Esophagus muscularis mucosa (tissue), 4 donors: ENCODE measurements at places on chromosomes 3 and 15. TPM values are rescaled to one million over a fixed set of nuclear protein-coding genes. Genes with fewer than 3 reads are reported as not detected.

DNA sequence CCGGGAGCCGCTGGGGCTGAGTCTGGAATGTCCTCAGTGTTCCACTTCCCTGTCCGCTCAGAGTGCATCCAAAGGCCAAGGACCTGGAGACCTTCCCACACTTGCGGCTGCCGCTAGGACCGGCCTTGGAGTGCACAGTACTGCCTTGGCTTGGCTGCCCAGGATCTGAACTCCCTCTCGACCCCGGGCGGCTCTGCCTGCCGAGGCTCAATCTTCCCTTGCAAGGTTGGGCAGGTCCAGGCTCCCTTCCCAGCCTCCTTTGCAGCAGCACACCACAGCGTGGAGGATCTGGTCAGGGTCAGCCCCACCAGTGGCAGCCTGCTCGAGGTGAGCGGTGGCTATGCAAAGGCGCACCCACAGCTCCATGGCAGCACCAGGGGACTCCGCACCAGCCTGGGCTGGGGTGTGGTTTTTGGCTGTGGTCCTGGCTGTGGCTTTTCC, 69.2 kb downstream of the PLXNA1 start:
- no peak overlapping the region for H3K27ac ChIP-seq
- H3K4me3 ChIP-seq = no peak overlapping the region
- no peaks in the 10 kb centered on the region for H3K36me3 ChIP-seq
- peaks cover 3% of the 10 kb centered on the region for H3K27me3 ChIP-seq

- peaks cover 29% of the 10 kb centered on the region for H3K4me1 ChIP-seq
- no peak overlapping the region for H3K4me3 ChIP-seq
- no peak overlapping the region for H3K27ac ChIP-seq
Measured at GRCh38 chr3:185653949-185654757, 68.1 kb downstream of the SENP2 start.

DNA sequence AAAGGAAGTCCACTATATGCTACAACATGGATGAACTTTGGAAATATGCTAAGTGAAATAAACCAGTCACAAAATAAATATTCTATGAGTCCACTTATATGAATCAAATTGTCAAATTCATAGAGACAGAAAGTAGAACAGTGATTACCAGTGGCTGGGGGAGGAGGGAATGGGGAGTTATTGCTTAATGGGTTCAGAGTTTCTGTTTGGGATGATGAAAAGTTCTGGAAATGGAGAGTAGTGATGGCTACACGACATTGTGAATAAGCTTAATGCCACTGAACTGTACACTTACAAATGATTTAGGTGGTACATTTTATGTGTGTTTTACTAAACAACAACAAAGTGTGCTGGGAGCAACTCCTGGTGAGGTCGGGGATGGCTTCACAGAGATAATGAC, 38.1 kb downstream of the HOMER2 start:
- H3K4me3 ChIP-seq = no peak overlapping the region
- no peak for DNase-seq
- no peaks in the 10 kb centered on the region for H3K36me3 ChIP-seq
- H3K27ac ChIP-seq = no peak overlapping the region
- no peaks in the 10 kb centered on the region for H3K27me3 ChIP-seq

The MUC20 gene
- total RNA-seq = 6.8 TPM

- no peaks in the 10 kb centered on the region for H3K4me1 ChIP-seq
- H3K27me3 ChIP-seq = no peaks in the 10 kb centered on the region
- H3K27ac ChIP-seq = no peak overlapping the region
- DNase-seq = no peak
- H3K4me3 ChIP-seq = no peak overlapping the region
Measured at GRCh38 chr3:55964491-55964985, 477.4 kb upstream of the WNT5A start.

DNA sequence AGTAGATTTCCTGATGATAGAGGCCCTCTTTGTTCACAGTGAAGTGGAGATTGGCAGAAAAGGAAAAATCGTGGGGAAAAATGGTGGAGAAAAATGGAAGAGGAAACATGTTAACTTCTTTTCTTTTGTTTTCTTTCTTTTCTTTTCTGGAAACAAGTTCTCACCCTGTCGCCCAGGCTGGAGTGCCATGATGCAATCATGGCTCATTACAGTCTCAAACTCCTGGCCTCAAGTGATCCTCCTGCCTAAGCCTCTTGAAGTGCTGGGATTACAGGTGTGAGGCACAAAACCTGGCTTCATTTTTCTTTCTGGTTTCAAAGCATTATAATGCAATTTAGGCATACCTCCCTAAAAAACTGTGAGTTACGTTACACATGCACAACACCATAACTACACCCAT, 464.2 kb downstream of the MECOM start:
- no peak overlapping the region for H3K4me3 ChIP-seq
- no peaks in the 10 kb centered on the region for H3K4me1 ChIP-seq
- H3K36me3 ChIP-seq = no peaks in the 10 kb centered on the region
- no peaks in the 10 kb centered on the region for H3K27me3 ChIP-seq
- DNase-seq = no peak

The MED12L gene
- total RNA-seq = 0.19 TPM

The SLC30A4 gene
- total RNA-seq = 14.0 TPM

The CCR5 gene
- 0.39 TPM for total RNA-seq

- H3K4me1 ChIP-seq = no peaks in the 10 kb centered on the region
- H3K4me3 ChIP-seq = no peak overlapping the region
- no peaks in the 10 kb centered on the region for H3K27me3 ChIP-seq
- no peak for DNase-seq
- H3K27ac ChIP-seq = no peak overlapping the region
Measured at GRCh38 chr3:29240248-29240647, 40.6 kb upstream of the RBMS3 start.

- H3K4me1 ChIP-seq = peaks cover 4% of the 10 kb centered on the region
- no peak overlapping the region for H3K4me3 ChIP-seq
- no peaks in the 10 kb centered on the region for H3K36me3 ChIP-seq
Measured at GRCh38 chr15:74390647-74391288, 23.3 kb upstream of the CYP11A1 start.

The SLC28A2 gene
- total RNA-seq = not detected

The CHST13 gene
- 0.42 TPM for total RNA-seq

The HESX1 gene
- 0.52 TPM for total RNA-seq
